ENCODE measurements at places on chromosomes 1 and 21.
A peak's percentile ranks its signal among the peaks of the same experiment; 100 is the strongest.

- no peak for DNase-seq
These were observed 45.9 kb downstream of the ADSS2 start for GRCh38 chr1:244405856-244406255.

DNA sequence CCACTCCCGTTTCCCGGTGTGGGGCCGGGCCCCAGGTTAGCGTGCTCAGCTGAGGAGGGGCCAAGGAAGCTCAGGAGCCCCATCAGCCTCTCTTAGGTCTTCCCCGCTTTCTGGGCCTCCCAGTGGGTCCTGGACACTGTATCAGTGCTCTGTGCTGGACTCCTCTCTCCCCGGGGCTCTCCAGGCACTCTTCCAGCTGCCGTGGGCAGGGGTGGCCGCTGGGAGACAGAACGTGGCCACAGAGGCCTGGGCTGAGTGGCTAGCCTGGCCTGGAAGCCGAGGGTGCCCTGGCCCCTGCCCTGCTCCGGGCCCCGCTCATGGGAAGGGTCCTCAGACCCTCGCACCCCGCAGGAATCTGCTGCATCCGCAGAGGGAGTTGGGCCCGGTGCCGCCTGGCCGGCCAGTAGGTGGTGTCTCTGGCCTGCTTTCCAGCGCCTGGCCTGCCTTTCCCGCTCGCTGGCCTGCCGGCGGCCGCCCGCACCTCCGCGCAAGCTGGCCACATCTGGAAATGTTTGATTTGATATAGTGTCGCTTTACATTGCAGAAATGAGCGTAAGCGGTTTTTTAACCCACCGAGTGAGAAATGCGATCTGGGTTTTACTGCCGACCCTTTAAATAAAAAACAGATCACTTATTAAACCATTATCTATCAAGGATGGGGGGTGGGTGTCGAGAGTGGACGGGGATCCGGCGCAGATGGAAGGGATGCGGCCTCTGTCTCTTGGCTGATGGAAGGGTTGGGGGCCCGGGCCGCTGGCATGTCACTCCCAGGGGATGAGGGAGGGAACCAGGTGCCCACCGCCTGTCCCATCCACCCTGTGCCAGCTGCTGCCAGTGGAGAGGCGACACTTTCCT, 74.4 kb upstream of the TTC34 start:
- DNase-seq = no peak

- peak; percentile 49 for DNase-seq
These were observed 5.9 kb downstream of the SELENON start for GRCh38 chr1:25805863-25806225.

- no peak for DNase-seq
These were observed 1.9 kb downstream of the LHX4 start for GRCh38 chr1:180231936-180232335.

GRCh38 chr1:117368116-117369108, 1.2 kb downstream of the MAN1A2 start:
- DNase-seq = no peak

DNA sequence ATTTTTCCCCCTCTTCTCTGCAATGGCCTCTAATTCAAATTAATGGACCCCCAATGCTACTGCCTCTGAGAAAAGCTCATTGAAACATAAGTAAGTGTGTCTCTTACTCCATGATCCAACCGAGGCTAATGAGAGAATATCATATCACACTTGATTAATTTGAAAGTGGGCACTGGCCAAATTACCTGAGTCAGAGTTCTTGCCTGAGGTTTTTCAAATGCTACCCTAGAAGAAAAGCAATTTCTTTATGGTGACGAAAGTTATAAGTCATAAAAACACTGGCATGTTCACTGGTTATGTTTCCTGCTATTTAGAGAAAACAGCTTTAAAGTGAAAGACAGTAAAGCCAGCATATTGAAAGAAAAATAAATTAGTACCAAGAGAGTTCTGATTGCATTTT, 368.8 kb upstream of the TMPRSS15 start:
- DNase-seq = no peak

DNA sequence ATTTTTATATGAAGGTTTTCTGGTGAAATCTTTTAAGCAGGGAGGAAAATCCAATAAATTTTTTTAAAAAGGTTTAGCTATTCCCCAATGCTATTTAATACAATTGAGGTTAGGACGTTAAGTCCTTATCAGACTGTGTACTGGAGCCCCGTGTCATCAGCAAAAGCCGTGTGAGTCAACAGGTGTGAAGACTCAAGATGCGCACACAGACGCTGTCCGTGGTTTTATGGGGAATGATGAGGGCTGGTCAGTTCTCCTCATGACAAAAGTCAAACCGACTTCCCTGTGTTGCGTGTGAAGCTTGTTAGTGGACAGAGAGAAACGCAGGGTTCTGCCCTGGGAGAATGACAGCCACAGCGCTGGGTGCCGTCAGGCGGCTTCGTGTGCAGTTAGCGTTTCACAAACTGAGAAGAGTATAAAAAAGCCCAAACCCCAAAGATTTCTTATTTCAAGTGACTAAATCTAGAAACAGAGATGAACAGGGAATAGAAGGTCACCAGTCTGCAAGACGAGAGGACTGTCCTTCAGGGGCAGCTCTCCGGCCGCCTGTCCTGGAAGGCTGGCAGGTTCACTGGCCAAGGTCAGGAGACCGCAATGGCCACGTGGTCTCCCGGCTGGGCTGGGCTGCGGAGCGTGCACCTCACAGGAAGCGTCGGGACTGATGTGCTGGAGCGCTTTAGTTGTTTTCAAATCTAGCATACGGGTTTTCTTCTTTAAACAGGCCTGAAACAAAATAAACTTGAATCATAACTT, 22.4 kb downstream of the PTTG1IP start:
- no peak for DNase-seq

- DNase-seq = peak; percentile 44
These were observed 61.3 kb downstream of the H3-3A start for GRCh38 chr1:226123591-226124471.

GRCh38 chr1:76891931-76892622, 24.8 kb downstream of the ST6GALNAC5 start:
- DNase-seq = peak; percentile 81

- DNase-seq = no peak
These were observed 9.2 kb downstream of the BACH1 start for GRCh38 chr21:29307718-29308455.

- DNase-seq = peak; percentile 76
These were observed 5.0 kb downstream of the SPATA46 start for GRCh38 chr1:162371611-162372010.

GRCh38 chr1:177858332-177858821, 111.5 kb downstream of the SEC16B start:
- DNase-seq = peak; percentile 84

DNA sequence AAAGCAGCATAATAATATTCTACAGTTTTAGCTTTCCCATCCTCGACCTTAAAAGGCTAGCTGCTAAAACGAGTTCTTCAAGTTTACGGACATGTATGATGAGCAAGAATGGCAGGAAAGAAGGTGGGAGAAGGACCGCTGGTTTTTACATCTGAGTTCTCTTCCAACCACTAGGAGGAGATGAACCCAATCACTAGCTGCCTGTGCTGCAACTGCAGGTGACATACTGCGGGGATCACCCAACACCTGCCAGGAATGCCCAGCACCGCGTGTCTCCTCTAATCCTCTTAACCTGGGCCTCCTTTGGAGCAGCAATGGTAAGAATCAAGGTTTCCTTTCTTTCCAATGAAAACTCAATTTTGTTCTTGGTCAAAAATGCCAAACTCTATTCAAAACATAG, 23.5 kb downstream of the TOR3A start:
- no peak for DNase-seq

- DNase-seq = peak; percentile 33
These were observed 8.4 kb downstream of the SLC35F3 start for GRCh38 chr1:233912909-233913308.

DNA sequence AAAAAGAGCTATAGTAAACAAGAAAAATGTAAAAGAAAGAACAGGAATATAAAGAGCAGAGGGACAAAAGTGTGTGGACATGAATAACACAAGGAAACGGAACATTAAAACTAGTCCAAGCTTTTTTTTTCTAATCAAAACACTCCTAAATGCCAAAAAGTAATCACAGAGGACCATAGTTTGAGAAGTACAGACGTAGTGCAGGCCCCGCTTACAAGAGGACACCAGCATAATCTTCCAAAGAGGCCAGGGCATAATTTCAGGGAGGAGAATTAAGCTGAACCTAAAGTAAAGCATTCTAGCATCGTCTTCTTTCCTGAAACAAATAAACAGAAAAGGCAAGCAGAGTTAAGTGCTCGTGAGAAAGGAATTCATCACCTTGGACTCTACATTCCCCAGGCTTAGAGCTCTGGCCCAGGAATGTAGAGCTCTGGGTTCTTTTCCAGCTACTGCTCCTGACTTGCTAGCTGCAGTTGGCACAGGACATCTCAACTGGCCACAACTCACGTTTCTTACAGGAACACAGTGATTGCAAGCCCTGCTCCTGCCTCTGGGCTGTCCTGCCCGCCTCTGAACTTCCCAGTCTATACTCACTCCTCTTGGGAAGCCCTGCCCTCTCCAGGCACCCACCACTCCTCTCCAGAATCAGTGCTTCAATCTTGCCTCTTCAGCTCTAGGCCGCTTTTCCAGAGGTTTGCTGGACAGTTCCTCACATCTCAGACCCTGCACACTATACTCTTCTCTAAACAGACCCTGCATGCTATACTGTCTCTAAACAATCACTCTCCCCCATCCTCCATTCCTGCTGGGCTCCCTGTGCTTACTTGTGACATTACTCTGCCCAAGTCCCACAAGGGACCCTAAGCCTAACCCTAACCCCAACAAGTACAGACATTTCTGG, 9.8 kb downstream of the RGS8 start:
- DNase-seq = peak; percentile 18

GRCh38 chr1:10765304-10765703, 31.1 kb downstream of the CASZ1 start:
- DNase-seq = no peak

GRCh38 chr1:26384076-26384475, 11.5 kb upstream of the ZNF683 start:
- no peak for DNase-seq

GRCh38 chr1:61523229-61523628, 201.7 kb downstream of the TM2D1 start:
- DNase-seq = no peak

- no peak for DNase-seq
These were observed 1239.3 kb downstream of the AMY1C start for GRCh38 chr1:104989012-104989411.

DNA sequence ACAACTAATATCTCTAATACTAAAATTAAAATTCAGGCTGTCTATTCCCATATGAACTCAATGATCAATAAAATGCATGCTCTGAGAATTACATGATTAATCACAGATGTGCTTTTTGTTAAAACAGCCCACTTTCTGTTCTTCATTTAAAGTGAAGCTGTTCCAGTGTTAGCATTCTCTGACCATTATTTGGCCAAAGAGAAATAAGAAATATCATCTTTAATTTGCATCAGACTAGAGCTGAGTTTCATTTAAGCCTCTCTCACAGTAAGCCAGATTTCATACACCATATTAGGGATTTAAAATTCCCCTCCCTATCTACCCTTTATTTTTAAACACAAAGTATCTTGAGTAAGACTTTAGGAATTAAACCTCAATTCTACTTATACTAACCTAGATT, 261.6 kb downstream of the TPR start:
- peak; percentile 20 for DNase-seq

- DNase-seq = no peak
These were observed 70.5 kb upstream of the APOBEC4 start for GRCh38 chr1:183723571-183723970.

DNA sequence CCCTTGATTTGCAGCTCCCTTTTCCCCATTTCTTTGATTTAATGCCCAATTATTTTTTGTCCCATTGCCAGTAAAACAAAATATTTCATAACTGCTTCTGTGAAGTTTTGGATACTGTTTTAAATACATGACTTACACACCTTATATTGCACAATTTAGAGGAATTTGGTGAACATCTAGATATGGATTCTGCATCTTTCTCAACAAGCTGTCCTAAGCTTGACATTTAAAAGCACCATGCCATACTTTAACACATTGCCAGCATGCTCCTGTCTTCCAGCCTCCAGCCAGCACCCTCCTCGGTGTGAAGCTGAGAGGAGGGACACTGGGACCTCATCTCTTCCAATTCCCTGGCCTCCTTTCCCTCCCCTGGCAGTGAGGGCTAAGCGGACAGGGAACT, 167.6 kb downstream of the SEC16B start:
- DNase-seq = no peak

- DNase-seq = no peak
These were observed 321.3 kb upstream of the USP24 start for GRCh38 chr1:55536545-55536865.

DNA sequence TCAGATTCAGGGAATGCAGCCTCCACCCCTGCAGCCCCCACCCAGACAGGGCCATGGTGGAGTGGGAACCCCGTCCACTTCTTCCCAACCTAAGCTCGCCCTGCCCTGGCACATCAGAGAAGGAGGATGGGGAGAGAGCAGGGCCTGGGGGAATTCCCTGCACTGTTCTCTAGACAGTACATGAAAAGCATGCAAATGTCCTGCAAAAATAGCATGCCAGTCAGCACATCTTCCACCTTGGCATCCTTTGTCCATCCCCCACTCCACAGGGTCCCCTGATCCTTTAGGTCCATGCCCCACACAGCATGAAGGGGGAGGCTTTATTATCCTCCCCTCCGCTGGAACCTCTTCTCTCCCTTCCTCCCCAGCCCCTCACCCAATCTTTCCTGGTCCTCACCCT, 35.0 kb upstream of the RD3 start:
- DNase-seq = no peak

DNA sequence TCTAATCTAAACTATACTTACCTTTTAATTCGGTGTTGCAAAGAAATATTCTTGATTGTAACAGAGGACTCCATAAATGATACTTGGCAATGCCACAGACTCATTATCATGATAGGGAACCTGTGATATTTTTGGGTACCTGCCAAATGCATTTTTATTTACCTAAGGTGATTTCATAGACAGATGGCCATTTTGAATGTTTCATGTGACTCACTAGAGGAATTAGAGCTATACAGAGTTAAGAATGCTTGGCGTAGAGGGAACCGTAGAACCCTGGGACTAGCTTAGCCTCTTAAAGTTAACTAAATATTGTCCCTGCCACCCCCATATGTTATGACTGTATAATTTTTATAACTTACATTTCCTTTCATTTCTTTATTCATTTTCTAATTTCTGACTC, 136.1 kb downstream of the DISP1 start:
- no peak for DNase-seq

- DNase-seq = no peak
These were observed 155.8 kb downstream of the TRIM33 start for GRCh38 chr1:114355240-114355639.
